ENCODE measurements at places on chromosomes 5 and 9.

GRCh38 chr9:37236822-37237221, 116.4 kb downstream of the ZCCHC7 start:
- no peak for DNase-seq

DNA sequence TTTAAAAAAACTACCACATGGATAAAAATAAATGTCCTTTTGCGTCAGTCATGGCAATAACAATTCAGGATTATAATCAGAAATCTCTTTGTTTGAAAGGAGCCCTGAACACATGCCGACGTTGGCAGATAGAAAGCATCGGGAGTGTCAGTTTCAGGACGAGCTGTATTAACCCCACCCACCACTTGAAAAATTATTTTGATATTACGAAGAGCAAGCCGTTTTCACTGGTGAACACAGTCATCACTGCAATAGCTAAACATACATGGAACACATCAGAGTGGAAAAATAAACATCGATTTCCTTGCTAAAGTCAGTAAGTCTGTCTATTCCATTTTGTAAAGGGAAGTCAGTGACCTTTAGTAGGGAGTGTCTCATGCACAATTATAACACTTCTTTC, 266.4 kb upstream of the FBXL7 start:
- DNase-seq, result no peak

- DNase-seq, result peak; percentile 74
Measured at GRCh38 chr5:144203750-144204596, 33.3 kb downstream of the KCTD16 start.

DNA sequence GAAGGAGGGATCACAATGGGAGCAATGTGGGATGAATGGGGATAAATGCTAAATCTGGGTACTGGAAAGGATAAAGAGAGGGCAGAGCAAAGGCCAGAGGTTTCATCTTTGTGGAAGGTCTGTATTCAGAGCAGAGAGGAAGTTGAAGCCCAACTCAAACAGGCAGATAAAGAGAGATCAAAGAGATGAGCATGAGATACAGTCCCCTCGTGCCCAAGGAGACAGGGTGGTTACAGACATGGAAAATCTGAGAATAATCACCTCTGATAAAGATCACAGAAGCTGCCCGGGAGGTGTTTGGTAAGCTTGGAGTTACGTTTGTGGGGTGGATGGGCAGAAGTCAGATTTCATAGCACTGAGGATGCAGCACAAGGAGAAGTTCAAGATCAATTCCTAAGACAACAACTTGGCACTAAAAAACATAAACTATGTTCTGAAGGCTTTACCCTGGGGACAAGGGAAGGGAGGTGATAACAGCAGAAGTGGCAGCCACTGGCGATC, 459 bp upstream of the ERAP2 start:
- peak; percentile 26 for DNase-seq

DNA sequence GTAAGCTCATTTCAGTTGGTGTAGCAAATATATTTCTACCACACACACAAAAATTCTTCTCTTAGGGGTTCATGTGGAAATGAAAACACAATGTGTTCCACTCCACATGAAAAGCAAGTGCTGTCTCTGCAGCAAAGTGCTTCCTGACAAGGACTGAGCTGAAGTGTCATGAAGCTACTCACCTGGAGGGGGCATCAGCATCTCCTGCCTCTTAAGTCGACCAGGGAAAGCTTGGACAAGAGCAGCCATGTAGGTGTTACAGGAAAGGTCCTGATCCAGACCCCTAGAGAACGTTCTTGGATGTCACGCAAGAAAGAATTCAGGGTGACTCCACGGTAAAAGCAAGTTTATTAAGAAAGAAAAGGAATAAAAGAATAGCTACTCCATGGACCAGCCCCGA, 62.8 kb downstream of the SV2C start:
- DNase-seq, result peak; percentile 4

DNA sequence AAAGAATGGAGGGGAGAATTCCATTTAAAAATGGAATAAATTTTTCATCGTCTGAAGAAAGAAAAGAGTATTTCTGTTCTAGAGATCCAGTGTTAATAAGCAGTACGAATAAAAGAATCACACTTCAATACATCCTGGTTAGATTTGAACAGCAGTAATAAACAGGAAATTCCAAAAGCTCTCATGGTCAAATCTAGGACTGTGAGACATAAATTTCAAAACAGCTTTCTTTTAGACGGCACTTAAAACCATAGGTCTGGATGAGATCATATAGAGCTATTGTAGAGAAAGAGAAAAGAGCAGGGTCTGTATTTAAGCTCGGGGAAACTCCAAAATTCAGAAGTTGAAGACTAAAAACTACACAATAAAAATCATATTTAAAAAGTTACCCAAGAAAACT, 1006.9 kb upstream of the CTNND2 start:
- DNase-seq, result no peak

- peak; percentile 66 for DNase-seq
Measured at GRCh38 chr9:15400281-15400941, 22.3 kb upstream of the SNAPC3 start.

- DNase-seq, result no peak
Measured at GRCh38 chr9:135994501-135995192, 33.5 kb upstream of the UBAC1 start.

- peak; percentile 31 for DNase-seq
Measured at GRCh38 chr5:157870837-157871834, 12.2 kb upstream of the CLINT1 start.

DNA sequence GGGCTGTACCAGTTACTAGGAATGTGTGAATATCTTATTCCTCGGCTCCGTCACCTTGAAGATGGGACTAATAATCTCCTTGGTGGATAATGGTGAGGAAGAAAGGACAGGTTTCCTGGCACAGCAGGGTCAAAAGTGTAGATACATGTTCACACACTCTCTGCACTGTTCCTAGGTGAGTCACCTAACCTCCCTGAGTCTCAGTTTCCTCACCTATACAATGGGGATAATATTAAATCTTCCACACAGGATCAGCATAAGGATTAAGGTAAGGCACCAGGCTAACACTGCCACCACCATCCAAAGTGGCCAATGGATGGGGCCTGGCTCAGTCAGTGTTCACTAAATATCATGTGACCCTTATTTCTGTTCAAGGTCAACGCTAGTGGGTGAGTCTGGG, 66.9 kb downstream of the PSMB7 start:
- no peak for DNase-seq

DNA sequence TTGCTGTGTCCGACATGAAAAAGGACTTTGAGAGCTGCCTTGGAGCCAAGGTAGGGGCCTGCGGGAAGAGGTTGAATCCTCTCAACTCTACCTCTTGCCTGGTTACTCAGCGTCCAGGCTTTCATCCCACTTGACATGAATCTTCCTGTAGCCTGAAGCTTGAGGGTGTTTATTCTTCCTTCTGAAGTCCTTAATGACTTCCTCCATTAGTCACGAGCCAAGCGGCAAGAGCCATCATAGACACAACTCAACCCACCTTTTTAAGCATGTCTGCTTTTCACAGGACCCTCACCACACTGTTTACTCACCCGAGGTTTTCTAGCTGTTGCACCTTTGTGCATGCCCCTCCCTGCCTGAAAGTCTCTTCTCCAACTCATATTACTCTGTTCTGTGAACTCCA, 40.2 kb downstream of the ACO1 start:
- DNase-seq, result peak; percentile 51

- no peak for DNase-seq
Measured at GRCh38 chr9:91718071-91718470, 232.0 kb downstream of the ROR2 start.

GRCh38 chr9:81535542-81536241, 153.7 kb downstream of the TLE1 start:
- DNase-seq, result no peak

DNA sequence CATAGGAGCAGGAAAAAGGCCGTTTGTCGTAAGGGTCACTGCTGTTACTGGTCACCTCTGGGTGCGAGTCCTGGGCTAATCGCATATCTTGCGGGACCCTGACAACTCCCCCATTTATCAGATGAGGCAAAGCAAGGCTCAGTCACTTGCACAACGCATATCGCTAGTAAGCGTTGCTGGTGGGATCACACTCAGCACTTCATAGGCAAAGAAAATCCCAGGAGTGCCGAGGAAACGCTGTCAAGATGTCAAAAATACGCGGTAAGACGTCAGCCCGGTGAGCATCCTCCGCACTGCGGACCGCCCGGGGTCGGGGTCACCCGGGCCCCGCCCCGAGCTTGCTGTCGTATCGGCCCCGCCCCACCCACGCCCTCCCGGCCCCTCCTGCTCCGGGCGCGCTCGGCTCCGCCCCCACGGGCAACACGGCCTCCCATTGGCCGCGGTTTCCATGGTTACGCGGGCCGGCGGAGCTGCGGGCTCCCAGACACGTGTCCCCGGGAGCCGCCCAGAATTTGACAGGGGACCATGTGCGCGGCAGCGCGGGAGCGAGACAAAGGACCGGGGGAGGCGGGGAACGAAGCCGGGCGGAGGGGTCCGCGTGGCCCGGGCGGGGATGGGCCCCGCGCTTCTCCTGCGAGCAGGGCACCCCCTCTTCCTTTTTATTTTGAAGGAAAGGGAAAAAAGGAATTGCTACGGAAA, 80.2 kb upstream of the IER5L start:
- peak; percentile 92 for DNase-seq

Data from EH (cell line).